ENCODE measurements at places on chromosomes 1 and 21. TPM values are rescaled to one million over a fixed set of nuclear protein-coding genes. Genes with fewer than 3 reads are reported as not detected.

GRCh38 chr1:228744356-228744755 is 9.1 kb downstream of the RHOU start:
- no peak overlapping the region for H3K4me3 ChIP-seq
- DNase-seq = no peak
- H3K4me1 ChIP-seq = peaks cover 7% of the 10 kb centered on the region
- H3K36me3 ChIP-seq = no peaks in the 10 kb centered on the region
- H3K27ac ChIP-seq = no peak overlapping the region

- no peak overlapping the region for H3K4me3 ChIP-seq
- H3K36me3 ChIP-seq = no peaks in the 10 kb centered on the region
- no peaks in the 10 kb centered on the region for H3K27me3 ChIP-seq
- H3K27ac ChIP-seq = no peak overlapping the region
- H3K4me1 ChIP-seq = peaks cover 3% of the 10 kb centered on the region
These were observed 61.1 kb downstream of the OPTC start for GRCh38 chr1:203555076-203555475.

DNA sequence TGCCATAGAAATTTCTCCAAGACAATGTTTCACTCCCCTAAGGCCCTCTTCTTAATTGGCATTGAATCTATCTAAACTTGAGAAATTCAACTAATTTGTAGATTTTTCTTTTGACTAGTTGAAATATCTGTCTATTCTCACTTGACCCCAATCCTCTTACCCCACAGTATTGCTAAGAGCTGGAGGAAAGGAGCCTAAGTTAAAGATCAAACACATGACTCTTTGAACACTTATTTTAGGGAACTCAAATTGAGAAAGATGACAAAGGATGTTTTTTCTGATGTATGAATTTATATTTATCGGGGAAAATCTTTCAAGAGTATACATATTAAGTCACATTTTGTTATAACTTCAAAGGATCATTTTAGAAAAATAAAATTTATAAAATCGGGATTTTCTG is 3.6 kb downstream of the MR1 start:
- peaks cover 9% of the 10 kb centered on the region for H3K36me3 ChIP-seq
- peaks cover 71% of the 10 kb centered on the region for H3K4me1 ChIP-seq
- H3K27me3 ChIP-seq = no peaks in the 10 kb centered on the region
- H3K27ac ChIP-seq = no peak overlapping the region
- H3K4me3 ChIP-seq = no peak overlapping the region
- DNase-seq = no peak

DNA sequence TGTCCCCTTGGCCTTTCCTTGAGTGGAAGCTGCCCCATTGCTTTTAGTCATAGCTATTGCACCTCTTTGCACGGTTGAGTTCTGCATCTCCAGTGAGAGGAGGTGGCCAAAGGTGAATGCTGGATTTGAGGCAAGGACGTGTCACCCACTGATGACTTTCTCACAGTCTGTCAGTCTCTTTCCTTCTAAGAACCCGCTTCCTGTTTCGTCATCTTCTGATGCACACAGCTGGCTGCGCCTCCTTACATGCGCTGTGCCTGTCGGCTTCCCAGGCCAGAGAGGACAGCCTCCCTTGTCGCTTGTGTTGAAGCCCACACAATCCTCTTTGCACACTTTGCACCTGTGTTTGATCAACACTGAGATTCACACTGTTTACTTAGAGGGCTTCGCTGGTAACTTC is 41.8 kb upstream of the PWP2 start:
- H3K27me3 ChIP-seq = no peaks in the 10 kb centered on the region
- DNase-seq = peak; percentile 90
- H3K4me1 ChIP-seq = peaks cover 46% of the 10 kb centered on the region
- peak overlapping the region; percentile 96 for H3K27ac ChIP-seq
- H3K4me3 ChIP-seq = peak overlapping the region; percentile 59

- DNase-seq = no peak
- peaks cover 17% of the 10 kb centered on the region for H3K27me3 ChIP-seq
- no peaks in the 10 kb centered on the region for H3K4me1 ChIP-seq
These were observed 96.1 kb downstream of the SLC35F3 start for GRCh38 chr1:234000557-234001041.

DNA sequence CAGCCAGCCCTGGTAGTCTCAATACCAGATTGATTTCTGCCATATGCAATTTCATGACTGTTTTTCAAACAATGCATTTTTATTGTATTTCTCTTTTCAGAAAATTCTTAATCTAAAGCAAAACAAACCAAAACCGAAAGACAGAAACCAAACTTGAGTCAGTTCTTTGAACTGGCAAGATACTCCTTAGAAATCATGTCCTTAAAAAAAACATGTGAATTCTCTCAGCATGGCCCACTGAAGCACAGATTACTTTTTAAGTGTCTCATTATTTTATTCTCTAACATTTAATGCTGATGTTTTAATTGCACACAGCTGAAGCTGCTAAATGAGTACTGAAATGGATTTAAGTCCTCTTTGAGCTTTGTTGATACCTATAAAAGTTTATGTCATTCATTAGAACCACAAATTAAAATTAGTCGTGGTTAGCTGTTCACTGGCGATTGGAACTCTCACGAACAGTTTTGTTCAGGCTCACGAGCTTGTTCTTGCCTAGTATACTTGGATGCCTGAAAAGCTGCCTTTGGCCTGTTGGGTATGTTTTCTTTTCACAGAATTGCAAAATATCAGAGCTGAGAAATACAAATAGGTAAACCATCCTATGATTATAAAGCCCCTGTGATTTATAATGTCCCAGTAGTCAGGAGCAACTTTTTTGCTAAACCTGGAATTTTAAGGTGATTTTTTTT is 87.5 kb downstream of the CAMTA1 start:
- no peaks in the 10 kb centered on the region for H3K27me3 ChIP-seq
- peaks cover 10% of the 10 kb centered on the region for H3K36me3 ChIP-seq
- peaks cover 29% of the 10 kb centered on the region for H3K4me1 ChIP-seq

- no peak for DNase-seq
- no peaks in the 10 kb centered on the region for H3K27me3 ChIP-seq
- no peak overlapping the region for H3K27ac ChIP-seq
These were observed 63.5 kb upstream of the EDN2 start for GRCh38 chr1:41547781-41548560.

GMEB1 gene
- total RNA-seq = 22.0 TPM

PDC gene
- total RNA-seq = not detected
